Chondrocyte (in vitro differentiated cells): ENCODE measurements at places on chromosomes 16 and 17. TPM values are rescaled to one million over a fixed set of nuclear protein-coding genes. Genes with fewer than 3 reads are reported as not detected.

The TAT gene
- total RNA-seq, result 0.26 to 0.35 TPM in 2 of 3 replicates, not detected in the other

- no peak overlapping the region for H3K4me3 ChIP-seq
Observed at GRCh38 chr16:24939738-24940137, 75.4 kb downstream of the ARHGAP17 start.

DNA sequence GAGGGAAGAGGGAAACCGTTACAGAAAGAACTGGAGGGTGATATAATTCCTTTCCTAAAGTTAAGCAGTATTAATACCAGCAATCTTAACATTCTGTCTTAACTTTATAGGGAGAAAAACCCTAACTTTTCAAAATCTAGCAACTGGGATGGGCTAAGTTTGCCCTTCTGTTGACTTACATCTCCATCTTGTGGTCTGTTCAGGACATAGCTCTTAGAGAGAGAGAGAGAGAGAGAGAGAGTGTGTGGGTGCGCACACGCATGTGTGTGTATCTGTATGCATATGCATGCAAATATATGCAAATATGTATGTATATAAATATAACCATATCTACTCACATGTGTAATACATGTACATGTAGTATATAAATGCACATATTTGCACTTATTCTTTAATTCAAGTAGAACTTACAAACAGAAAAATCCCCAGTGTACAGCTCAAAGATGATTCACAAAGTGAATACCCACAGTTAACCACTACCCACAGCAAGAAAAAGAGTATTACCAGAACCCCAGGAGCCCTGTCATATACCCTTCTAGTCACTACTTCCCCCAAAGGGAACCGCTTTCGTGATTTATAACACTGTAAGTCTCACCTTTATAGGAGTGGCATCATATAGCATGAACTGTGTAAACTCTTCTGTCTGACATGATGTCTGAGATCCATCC, 46.5 kb downstream of the STX8 start:
- H3K36me3 ChIP-seq, result no peaks in the 10 kb centered on the region
- peaks cover 2% of the 10 kb centered on the region for H3K4me1 ChIP-seq
- H3K27ac ChIP-seq, result no peak overlapping the region
- DNase-seq, result no peak
- no peaks in the 10 kb centered on the region for H3K27me3 ChIP-seq
- no peak overlapping the region for H3K4me3 ChIP-seq

GRCh38 chr16:74034200-74034599, 262.4 kb upstream of the PSMD7 start:
- H3K27ac ChIP-seq, result no peak overlapping the region
- H3K4me1 ChIP-seq, result no peaks in the 10 kb centered on the region
- DNase-seq, result no peak

DNA sequence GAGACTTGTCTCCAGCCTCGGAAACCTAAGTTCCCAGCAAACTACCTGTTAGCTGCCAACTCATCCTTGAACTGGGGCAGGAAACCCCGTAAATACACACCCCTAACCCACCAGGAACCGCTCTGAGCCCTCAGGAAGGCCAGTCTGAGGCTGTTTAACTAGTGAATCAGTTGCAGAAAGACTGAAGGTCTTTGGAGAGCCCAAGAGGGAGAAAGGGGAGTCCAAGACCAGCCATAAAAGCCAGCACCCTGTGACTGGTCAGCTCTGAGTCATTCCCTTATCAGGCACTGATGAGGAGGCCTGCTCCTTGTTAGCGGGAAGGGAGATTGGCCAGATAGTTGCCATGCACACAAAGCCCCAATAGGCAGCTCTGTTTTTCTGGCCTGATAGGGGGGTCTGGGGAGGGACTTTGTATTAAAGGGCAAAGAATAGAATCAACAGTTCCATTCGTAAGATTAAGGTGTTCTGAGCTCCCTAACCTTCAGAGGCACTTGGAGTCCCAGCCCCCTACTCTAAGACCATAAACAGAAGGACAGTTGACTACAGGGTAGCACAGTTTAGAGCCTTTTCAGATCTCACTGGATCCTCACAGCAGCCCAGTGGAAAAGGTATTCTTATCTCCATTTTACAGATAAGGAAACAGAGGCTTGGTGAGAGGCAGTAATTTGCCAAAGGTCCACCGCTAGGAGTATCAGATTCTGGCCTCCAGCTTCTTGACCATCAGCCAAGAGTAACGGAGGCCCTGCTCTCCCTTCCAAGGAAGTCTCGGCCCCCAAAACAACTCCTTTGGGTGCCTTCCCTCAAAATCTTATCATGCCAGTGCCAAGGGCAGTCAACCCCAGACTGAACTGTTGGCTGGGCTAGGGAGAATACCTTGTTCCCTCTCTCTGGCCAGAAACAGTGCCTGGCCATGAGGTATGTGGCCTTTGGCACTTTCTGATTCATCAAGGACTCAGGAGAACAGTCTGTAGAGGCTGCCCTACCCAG, 2.2 kb upstream of the KRT19 start:
- peaks cover 29% of the 10 kb centered on the region for H3K27me3 ChIP-seq
- H3K4me1 ChIP-seq, result peaks cover 8% of the 10 kb centered on the region
- H3K4me3 ChIP-seq, result no peak overlapping the region
- no peaks in the 10 kb centered on the region for H3K36me3 ChIP-seq
- no peak for DNase-seq
